ENCODE measurements at places on chromosomes 16 and 17. TPM values are rescaled to one million over a fixed set of nuclear protein-coding genes. Genes with fewer than 3 reads are reported as not detected.

Gene PRAC2
- not detected for total RNA-seq

DNA sequence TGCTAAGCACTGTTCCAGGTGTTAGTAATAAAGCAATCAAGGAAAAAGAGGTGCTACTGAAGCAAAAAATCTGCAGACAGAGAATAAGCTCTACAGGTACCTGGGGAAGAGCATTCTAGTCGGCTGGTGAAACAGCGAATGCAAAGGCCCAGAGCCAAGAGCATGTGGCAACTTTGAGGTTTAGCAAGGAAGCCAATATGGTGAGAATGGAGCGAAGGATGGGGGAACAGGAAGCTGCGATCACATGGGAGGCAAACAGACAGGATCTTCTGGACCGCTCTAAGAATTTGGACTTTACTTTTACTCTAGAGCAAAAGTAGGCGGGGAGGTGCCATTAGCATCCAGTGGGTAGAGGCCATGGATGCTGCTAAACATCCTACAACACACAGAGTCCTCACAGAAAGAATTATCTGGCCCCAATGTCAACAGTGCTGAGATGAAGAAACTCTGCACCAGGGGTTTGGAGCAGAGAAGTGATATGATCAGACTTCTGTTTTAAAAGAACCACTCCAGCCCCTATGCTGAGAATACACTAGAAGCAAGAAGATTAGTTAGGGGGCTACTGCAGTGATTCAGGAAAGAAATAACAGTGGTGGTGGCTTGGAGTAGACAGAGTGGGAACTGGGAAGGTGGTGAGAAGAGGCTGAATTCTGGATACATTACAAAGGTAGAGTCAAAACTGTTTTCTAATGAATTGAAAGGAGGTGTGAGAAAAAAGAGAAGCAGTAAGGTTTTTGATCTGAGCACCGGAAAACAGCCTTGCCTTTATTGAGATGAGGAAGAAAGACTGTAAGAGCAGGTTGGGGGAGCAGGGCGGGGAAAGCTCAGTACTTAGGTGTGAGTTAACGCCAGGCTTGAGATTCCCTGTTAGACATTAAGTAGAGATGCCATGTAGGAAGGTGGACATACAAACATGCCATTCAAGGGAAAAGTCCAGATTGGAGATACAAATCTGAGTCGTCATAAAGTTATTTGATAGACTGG is 11.0 kb downstream of the EFTUD2 start:
- no peak for ATAC-seq

DNA sequence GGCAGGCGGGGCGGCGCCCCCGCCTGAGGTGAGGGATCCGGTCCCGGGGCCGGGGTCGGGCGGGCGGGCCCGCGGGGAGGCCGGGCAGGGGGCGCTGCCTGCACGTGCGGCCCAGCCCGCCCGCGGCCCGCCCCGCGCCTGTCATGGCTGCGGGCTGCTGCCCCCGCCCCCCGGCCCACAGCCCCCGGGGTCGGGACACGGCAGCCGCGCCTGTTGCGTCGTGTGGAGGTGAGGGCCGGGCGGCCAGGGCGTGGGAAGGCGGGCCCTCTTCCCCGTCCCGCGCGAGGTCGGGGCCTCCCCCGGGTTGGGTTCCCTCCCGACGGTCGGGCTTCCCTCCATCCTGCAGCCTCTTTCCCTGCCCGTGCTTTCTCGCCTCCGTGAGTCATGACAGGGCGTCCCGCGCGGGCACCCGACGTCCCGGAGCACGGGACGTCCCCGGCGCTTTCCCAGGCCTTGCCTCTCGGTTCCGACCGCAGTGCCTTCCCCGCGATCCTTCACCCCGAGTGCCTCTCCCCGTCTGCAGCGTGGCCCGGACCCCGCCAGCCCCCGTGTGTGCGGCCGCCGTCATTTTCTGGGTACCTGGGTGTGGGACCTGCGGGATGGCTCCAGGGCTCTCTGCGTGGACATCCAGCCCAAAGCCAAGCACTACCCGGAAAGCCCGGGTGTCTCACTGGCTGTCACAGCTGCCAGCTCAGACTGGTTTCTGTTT is 76.7 kb downstream of the CHD9 start:
- peak; percentile 13 for ATAC-seq

Gene TBC1D3C
- 0.55 TPM for total RNA-seq

Gene NDRG4
- total RNA-seq = 8.9 TPM

Gene ACBD4
- total RNA-seq = 7.3 TPM

GRCh38 chr16:52567193-52567592 is 20.2 kb upstream of the TOX3 start:
- no peak for ATAC-seq

- no peak for ATAC-seq
These were observed 541 bp downstream of the GPT2 start for GRCh38 chr16:46884513-46885293.

DNA sequence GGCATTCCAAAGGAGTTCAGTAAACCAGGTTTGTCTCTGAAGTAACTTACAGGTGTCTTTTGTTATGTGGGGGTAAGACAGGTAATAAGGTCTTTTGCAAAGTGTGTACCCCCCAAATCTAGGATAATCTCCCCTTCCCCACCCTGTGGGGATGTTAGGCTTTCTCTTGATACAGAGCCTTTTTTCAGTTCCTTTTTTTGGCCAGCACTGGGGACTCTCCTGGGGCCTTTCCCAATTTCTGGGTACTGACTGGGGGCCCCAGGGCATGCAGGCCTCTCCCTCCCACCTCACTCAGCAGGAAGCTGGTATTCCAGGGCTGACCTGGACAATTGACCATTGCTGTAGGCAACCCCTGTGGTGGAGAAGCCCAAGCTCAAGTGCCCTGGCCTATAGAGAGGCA is 84.3 kb upstream of the IRX6 start:
- no peak for ATAC-seq

Gene IL17C
- not detected for total RNA-seq

GRCh38 chr16:89052890-89053724 is 40.5 kb upstream of the ACSF3 start:
- peak; percentile 76 for ATAC-seq

DNA sequence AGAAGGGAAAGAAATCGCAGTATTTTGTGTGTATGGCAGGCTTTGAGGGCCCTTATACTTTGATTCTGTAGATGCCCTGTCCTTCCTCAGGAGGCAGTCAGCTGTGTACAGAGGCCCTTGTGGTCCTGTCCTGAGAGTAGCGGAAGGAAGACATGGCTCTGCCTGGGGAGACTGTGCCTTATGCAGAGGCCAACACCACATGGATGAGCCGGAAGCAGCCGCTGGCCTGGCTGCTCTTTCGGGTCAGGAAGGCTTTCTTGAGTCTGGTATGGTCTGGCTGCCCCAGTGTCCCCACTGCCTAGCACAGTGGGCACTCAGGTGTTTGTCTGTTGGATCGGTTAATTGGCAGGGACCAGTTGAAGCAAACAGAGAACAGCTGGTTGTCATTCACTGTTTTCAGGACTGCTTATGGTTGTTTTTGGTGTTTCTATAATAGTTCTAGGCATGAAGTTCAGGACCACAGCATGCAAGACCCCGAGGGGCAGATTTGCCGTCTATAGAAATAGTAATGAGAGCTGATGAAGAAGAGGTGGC is 12.4 kb downstream of the USP10 start:
- no peak for ATAC-seq

Gene MIS12
- total RNA-seq = 21.0 TPM

GRCh38 chr16:67879936-67880335 is 4.7 kb upstream of the NRN1L start:
- ATAC-seq = no peak

GRCh38 chr16:8768692-8769091 is 28.7 kb downstream of the TMEM186 start:
- no peak for ATAC-seq

Gene ALDH3A1
- total RNA-seq = 0.41 TPM

GRCh38 chr16:21982108-21982507 is 18.8 kb downstream of the PDZD9 start:
- no peak for ATAC-seq

Gene TAC4
- total RNA-seq = not detected

GRCh38 chr16:89748921-89749320 is 27.6 kb downstream of the ZNF276 start:
- no peak for ATAC-seq

DNA sequence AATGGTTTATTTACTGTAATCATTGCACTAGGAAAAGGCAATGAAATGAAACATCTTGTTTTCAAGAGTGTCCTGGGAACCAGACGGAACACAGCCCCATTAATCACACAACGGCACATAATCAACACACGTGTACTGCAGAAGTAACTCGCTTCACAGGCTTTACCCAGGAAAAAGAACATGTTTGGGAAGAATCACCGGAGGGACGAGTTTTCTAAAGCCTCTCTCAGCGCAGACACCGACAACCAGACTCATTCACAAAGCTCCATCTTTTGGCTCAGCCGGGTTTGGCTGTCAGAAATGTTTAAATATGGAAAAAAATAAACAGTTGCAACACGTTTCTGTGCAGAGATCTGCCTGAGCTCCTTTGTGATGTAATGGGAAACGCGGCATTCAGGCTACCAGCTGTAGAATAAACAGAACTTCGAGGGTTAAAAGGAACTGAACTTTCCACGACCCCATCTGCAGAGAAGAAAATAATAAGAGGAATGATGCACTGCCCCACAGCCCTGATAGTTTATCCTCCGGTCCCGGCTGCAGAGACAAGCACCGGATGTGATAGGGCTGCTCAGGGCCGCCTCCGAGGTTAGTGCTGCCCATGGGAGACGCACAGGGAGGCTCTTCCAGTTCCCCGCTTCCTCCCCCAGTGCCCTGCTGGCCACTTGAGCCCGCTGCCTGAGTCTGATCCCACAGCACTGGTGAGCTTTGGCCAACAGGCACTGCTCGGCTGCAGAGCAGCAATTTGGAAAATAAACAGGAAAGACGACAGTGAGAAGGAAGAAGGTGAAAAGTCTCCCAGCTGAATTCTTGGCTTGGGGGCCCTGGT is 119.8 kb downstream of the HIC1 start:
- ATAC-seq = peak; percentile 55

Gene ZNF205
- total RNA-seq = 18.4 TPM

Gene AOC3
- total RNA-seq = 1.3 TPM

GRCh38 chr17:64326420-64327054 is 63.5 kb upstream of the TEX2 start:
- peak; percentile 51 for ATAC-seq

GRCh38 chr16:56547120-56547948 is 17.5 kb upstream of the MT4 start:
- ATAC-seq = peak; percentile 80

GRCh38 chr17:49597928-49598655 is 22.4 kb downstream of the NXPH3 start:
- ATAC-seq = no peak

Gene ATP1B2
- total RNA-seq = 3.1 TPM

GRCh38 chr17:80433916-80434666 is 19.1 kb downstream of the ENDOV start:
- ATAC-seq = no peak

- no peak for ATAC-seq
These were observed 5.9 kb downstream of the RNF43 start for GRCh38 chr17:58411408-58411894.

- ATAC-seq = no peak
These were observed 402.6 kb upstream of the KIF2B start for GRCh38 chr17:53420035-53420641.

Gene SLC16A11
- 0.47 TPM for total RNA-seq

Gene TPSG1
- 0.46 TPM for total RNA-seq

- no peak for ATAC-seq
These were observed 10.8 kb downstream of the CASKIN2 start for GRCh38 chr17:75504347-75505151.

- peak; percentile 82 for ATAC-seq
These were observed 39.2 kb downstream of the GNA13 start for GRCh38 chr17:65017207-65017774.

DNA sequence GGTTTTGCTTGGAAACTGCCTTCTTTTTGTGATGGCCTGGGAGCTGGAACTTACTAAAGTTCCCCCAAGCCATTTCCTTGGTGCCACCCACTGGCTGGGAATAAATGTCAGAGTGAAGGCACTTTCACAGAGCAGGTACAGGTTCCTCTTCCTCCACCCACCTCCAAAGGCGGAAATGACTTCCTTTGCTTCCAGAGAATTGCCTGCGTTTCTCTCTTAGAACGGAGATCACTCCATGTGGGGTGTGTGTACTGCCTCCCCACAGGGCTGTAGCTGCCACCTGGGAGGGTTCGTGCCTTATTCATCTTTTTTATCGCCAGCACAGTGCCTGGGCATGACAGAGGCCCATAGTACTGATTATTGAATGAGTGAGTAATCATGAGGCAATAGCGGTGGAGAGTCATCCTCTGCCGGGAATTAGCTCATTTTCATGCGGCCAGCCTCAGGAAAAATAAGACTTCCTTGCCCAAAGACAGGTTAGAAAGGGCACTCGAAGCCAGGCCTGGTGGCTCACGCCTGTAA is 32.2 kb upstream of the HAS3 start:
- peak; percentile 95 for ATAC-seq

GRCh38 chr17:82893779-82894178 is 54.0 kb upstream of the ZNF750 start:
- ATAC-seq = no peak

DNA sequence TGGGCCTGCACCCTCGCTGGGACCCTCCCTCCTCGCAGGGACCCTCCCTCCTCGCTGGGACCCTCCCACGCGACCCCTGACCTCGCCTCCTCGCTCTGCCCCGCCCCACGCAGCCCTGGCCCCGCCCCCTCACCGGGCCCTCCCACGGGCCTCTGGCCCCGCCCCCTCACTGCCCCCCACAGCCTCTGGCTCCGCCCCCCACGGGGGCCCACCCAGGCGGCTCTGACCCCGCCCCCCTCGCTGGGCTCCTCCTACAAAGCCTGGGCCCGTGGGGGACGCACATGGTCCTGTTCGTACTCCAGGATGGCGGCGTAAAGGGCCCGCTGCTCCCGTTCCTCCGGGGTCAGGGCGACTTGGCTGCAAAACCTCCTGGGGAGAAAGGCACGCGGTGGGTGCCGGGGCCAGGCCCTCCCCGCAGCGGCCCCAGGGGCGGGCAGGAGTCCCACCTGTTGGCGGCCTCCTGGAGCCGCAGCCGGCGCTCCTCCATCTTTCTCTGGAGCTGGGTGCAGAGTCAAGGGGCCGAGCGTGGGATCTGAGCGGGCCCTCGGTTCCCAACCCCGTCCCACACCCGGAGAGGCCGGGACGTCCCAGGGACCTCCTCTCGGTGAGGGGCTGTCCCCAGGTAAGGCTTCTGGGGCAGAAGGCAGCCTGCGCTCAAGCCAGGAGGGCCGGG is 9.0 kb downstream of the VPS9D1 start:
- peak; percentile 50 for ATAC-seq

DNA sequence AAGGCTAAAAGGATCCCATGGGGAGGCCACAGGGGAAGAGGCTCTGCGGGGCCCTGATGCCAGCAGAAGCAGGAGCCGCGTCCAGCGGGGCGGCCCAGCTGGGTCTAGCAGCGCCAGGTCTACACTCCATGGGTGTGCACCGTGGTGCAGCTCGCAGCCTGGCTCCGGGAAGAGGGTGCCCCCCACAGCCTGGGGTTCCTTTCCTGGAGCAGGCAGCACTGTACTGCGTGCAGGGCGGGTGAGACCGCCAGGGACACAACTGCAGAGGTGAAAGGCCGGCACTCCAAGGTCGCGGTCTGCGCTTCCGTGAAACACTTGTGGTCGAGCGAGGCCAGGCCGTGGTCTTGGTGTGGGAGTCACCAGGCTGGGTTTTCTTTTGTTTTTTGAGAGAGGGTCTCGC is 6.5 kb upstream of the CCDC154 start:
- ATAC-seq = no peak

All from motor neuron (in vitro differentiated cells).